IPS DF 19.7 (cell line): ENCODE measurements at places on chromosomes 7 and 10.

- no peak for DNase-seq
These were observed 78.5 kb downstream of the C7orf25 start for GRCh38 chr7:42833411-42833810.

GRCh38 chr7:150322833-150323681 is at the start of the genes ACTR3C and LRRC61:
TSS of gene ACTR3C (minus strand) at chr7:150323545. CDS start at chr7:150295296, 28,249 bp downstream.
TSS of gene LRRC61 (plus strand) at chr7:150323355. CDS start at chr7:150336862, 13,507 bp downstream.
- no peak for DNase-seq

DNA sequence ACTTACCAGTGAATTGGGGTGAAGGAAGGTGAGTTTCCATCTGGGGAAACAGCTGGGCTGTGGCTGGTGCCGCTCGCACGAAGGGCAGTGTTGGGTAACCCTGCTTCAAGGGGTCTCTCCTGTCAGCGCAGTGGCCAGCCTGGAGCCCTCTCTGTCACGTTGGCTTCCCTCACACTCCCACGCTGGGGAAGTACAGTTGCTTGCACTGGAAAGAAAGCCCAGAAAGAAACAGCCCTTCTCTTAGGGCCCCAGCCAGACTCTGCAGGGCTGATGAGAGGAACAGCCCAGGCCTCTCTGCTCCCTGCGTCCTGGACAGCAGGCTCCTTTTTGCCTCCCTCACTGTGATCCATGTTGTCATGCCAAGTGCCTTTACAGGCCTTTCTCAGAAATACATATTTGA is 40.3 kb upstream of the TRIM8 start:
- no peak for DNase-seq

GRCh38 chr10:129111922-129112321 is 355.1 kb upstream of the MGMT start:
- no peak for DNase-seq

GRCh38 chr7:121313793-121314676 is 14.8 kb upstream of the WNT16 start:
- no peak for DNase-seq

DNA sequence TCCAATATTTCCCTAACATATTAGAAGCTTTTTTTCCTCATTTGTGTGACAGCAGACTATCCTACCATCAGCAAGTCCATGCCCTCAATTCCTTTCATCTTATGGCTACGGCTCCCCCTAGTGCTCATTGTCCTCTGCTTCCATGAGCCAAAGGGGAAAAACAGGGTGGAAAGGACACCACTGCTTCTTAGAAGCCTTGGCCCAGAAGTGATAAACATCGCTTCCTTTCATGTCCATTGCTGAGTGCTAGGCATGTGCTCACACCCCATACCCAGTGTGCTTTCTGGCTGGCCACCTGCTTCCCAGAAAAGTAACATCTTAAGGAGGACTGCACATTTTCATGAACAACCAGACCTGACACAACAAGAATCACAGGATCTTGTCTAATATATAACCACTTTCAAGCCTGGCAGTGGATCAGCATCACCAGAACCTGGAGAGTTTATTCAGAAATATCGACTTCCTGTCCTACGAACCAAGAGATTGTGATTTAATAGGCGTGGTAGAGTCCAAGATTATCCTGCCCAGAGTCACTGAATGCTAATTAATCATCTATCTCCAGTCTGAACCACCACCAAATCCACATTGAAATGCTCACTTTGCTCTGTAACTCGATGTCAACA is 650.5 kb upstream of the SORCS1 start:
- DNase-seq: peak; percentile 30

DNA sequence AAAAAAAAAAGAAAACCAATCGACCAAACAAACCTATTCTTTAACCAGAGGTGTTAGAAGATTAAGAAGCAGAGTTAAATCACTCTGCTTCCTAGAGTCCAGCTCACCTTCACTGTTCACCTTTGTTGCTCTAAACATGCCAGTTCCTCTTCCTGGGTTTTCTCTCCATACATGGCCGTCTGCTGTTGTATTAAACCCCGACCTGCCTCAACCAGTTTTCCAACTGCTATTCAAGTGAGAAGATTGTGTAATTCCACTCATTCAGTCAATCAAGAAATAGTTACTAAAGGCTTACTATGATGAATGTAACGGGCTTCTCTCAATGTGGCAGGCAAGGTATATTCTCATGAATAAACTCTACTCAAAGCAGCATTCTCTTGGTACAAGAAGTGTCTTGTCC is 8.8 kb downstream of the AASS start:
- no peak for DNase-seq

DNA sequence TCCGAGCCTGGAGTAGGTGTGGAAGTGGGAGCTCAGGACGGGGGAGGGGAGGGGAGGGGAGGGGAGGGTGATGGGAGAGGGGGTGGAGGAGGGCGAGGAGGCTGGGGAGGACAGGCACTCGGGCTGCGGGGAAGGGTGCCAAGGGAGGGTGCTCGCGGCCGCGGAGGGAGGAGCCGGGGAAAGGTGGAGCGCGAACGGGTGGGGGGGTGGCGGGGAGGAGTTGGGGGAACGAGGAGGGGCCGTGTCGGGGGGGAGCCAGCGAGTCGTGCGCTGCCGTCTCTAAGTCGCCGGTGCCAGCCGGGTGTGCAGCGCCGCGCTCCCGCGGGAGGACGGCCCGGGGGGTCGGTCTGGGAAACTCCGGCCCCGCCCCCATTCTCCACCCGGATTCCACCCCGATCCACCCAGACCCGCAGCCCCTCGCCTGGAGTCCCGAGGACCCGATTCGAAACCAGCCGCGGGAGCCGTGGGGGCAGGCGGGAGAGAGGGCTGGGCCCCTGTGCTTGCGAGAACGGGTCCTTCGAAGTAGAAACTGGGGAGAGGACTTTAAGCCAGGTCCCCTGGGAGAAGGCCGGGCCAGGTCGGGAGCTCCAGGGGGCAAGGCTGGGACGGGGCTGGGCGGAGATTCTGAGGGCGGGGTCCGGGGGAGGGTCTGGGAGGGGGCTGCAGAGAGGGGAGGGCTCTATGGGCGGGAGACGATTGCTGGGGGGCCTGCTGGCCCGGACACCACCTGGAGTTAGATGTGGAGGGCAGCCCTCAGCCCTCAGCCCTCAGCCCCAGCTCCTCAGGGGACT is at the start of gene ZNF467:
ZNF467 (minus strand) TSS at position 143 of the 791 bp plus-strand sequence. CDS start 2,556 bp downstream, outside the sequence.
- no peak for DNase-seq

DNA sequence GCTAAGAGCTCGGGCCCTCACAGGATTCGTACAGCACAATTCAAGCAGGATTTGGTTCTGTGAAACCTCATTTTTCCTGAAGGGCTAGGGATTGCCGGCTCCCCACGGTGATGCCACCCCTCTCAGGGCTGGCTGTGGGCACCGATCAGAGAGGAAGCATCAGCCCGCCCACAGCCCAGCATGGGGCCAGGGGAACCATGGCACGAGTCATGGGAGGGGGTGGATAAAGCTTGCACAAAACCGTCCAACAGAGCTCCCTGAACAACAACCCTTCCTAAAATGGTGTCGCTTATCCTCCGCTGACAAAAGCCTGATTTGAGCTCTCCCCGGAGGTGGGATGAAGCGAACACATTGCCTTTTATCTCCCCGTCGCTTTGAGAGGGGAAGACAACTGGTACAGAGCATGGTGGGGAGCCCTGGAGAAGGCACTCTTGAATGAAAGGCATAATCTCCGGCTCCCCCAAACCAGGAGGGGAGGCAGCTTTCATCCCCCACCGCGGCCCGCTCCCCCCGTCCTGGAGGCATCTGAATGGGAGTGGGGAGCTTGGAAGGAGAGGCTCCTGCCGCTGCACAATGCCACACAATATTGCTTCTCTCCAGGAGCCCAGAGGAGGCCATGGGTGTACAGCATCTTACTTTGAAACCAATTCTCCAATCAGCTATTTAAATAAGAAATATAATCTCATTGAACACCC is 144.0 kb downstream of the RPS24 start:
- DNase-seq: no peak

DNA sequence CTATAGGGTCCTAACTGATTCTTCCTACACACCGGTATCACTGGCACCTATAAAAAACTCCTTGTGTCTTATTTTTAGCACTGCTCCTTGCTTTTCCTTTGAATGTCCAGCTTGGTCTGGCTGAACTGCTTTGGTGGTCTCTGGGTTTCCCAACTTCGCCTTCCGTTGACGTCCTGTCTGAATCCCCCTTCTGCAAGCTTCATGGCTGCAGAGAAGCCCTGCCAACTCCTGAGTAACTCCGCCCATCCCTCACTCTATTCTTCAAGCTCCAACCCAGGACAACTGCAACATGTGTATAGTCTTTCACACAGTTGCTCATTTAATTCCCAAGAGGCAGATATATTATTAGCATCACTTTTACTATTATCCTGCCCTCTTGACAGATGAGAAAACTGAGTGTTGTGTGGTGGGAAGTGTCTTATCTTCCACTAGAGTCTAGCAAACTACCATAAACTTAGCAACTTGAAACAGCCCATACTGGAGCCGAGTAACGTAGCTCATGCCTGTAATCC is 40.9 kb downstream of the MTURN start:
- DNase-seq: no peak

GRCh38 chr7:135650831-135651573 is 11.3 kb upstream of the STMP1 start:
- no peak for DNase-seq

DNA sequence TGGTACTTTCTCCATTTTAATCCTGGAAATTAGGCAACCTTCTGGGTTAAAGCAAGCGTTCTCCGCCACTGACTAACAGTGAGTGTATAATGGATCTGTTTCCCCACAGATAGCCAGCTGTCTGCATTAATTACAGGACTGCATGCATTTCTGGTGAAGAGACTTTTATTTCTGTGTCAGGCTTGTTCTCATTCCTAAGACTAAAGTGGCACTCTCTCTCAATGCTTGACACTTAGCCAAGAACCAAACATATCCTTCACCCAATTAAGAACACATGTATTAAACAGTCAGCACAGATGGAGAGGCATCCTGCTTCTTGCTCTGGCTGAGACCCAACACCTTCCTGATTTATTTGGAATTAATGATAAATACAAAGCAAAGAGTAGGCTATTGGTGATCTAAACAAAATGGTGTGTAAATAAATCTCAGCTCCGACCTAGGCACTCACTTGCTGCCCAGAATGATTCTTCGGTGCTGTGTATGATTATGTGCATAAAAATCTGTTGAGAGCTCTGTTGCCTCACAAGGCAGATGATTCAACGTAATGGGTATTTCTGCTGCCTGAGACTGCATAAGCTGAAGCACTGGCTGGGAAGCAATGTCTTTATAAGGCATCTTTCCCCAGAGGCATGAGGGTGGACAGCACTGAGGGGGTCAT is 16.8 kb downstream of the CALU start:
- no peak for DNase-seq

GRCh38 chr10:86654411-86655172 is at the start of gene OPN4:
TSS of gene OPN4 (plus strand) at chr10:86654547. CDS start at chr10:86654784, 237 bp downstream.
- DNase-seq: no peak

DNA sequence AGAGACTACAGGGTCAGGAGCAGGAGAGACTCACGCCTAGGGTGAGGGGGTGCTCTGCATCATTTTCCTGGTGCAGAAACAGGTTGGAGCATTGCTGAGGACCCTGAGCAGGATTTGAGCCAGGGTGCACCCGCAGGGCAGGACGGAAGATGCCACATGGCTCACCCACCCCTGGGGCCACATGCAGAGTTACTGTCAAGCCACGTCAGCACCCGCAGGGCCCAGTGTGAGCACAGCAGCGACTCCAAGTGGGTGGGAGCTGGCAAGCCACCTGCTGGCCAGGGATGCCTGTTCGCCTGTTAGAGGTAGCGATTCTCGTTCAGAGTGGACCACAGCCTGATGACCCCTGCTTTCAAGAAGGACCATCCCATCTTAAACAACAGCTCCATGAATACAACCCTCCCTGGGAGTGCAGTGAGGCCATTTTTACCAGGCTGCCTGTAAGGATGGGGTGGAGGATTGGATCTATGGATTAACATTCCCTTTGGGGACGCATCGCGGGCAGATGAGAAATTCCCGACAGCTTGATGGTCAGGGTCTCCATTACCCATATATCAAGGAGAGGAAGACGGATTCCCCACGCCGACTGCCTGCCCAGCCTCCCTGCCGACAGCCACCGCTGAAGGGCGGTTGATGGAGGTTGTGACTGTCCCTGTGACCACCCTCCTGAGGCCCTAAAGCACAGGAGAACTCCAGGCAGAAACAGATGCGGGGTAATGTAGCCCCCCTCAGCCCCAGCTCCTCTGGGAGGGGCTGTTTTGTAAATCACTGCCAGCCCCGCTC is 101.1 kb upstream of the RET start:
- no peak for DNase-seq

GRCh38 chr7:66140924-66141323 is 26.3 kb downstream of the CRCP start:
- no peak for DNase-seq

- DNase-seq: no peak
These were observed 865 bp downstream of the ZNF438 start for GRCh38 chr10:31030800-31031199.

DNA sequence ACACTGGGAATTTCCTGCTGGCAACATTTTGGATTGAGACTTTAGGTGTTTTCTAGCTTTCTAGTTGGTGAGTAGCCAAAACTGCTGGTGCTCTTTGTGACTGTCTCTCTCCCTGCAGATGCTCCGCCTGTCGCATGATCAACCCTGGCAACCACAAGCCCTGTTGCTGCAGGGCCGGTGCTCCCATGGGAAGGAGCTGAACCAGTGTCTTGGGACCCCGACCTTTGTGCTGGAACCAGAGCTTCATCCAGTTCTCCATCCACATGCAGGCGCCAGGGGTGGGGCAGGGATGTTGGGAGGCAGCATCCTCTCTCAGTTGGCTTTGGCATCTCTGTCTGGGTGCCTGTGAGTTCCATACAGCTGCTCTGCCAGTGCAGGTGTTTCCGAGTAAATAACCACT is 306.2 kb upstream of the MKI67 start:
- DNase-seq: no peak

- no peak for DNase-seq
These were observed 43.3 kb downstream of the C10orf120 start for GRCh38 chr10:122656308-122656705.

GRCh38 chr10:102106998-102107397 is 13.2 kb downstream of the LDB1 start:
- no peak for DNase-seq

DNA sequence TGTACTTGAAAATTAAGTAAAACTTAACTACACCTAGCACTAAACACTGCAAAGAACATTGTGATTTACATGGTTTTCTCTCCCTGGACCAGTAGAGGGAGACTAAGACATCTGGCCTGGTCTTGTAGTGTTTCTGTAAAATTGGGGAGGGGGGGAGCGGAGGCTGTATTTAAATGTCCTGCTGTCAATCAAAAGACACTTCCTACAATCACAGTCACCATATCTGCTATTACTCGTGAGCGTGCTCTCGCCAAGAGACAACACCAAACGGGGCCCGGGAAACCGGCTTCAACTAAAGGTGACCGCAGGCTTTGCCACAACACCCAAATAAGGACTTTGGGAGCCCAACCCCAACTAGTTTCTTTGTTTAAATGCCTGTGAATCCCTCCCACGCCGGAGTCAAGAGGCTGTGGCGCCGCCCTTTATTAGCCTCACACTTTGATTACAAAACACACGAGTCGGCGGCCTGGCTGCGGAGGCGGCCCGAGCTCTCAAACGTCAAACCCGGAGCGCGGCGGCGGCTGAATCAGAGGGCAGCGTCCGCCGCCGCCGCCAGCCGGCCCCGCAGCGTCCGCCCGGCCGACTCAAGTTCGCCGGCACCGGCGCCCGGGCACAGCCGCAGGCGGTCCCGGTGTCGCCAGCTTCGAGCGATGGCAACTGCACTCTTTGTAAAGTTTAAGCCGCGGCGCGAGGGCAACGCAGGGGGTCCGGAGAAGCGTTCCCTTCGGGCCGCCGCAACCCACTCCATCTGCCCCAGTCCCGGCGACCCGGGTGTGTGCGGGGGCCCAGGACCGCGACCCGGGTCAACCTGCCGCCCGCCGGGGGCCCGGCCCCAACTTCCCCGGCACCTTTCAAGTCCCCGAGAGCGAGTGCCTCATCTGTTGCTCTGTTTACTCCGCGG is 1.3 kb downstream of the KDM7A start:
- DNase-seq: peak; percentile 67
